Fibroblast of mammary gland (primary cell): ENCODE measurements at places on chromosomes 11 and 22.

- peak; percentile 24 for DNase-seq
Measured at GRCh38 chr22:46803031-46803880, 40.8 kb downstream of the TBC1D22A start.

- DNase-seq: peak; percentile 92
Measured at GRCh38 chr11:74754507-74755252, 6.0 kb downstream of the RNF169 start.

DNA sequence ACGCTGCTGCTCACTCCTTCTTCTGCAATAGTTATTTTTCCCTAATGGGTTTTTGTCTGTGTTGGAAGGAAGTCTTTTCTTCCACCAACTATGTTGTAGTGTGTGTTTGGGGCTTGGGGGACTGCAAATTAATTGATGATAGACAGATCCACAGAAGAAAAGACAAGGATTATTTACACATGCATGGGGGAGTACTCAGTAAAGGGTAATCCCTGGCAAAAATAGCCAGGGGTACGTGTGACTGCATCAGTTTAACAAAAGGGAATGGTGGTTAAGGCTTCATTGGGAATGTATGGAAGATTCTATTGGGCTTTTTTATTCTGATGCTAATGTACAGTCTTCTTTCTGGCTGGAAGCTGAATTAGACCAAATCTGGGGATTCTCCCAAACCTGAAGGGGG, 20.2 kb upstream of the FEZ1 start:
- no peak for DNase-seq

DNA sequence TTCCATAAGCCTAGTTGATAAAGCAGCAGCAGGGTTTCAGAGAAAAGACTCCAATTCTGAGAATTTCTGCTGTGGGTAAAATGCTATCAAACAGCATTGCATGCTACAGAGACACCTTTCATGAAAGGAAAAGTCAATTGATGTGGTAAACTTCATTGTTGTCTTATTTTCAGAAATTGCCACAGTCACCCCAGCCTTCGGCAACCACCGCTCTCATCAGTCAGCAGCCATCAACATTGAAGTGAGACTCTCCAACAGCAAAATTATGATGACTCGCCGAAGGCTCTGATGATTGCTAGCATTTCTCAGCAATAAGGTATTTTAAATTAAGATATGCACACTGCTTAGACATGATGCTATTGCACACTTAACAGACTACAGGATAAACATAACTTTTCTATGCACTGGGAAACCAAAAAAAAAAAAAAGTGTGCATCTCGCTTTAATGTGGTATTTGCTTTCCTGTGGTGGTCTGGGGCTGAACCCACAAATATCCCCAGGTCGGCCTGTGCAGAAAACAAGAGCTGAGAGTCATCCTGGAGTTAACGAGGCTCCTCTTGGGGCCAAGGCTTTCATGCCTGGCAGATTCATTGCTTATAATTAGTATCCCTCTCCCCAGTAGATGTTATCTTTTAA, 192.1 kb downstream of the CTTN start:
- no peak for DNase-seq

DNA sequence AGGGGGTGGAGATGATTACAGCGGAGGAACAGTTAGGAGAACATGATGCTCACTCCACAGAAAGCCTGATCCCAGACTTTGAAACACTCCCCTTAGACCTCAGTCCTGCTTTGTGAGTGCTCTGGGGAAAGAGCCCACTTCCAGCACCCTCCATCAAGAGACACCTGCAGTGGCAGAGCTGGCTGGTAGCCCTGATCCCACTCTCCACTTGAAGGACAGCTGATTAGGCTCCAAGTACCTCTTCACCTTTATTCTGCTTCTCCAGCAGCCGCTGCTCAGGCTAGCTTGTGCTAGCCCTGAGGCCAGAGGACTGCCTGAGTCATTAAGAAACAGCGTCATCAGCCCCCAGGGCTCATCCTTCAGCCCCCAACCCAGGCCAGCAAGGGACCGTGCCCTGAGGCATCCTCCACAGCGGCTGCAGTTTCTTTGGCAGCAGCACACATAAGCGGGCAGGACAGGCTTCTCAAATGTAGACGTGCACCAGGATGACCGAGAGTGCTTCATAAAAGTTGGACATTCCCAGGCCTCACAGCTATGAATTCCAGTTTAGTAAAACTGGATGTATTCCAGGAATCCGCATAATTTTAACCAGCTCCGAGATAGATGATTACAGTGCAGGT, 146.0 kb upstream of the TBCEL start:
- DNase-seq: no peak

- peak; percentile 60 for DNase-seq
Measured at GRCh38 chr11:36421546-36422155, 88.4 kb downstream of the TRAF6 start.

DNA sequence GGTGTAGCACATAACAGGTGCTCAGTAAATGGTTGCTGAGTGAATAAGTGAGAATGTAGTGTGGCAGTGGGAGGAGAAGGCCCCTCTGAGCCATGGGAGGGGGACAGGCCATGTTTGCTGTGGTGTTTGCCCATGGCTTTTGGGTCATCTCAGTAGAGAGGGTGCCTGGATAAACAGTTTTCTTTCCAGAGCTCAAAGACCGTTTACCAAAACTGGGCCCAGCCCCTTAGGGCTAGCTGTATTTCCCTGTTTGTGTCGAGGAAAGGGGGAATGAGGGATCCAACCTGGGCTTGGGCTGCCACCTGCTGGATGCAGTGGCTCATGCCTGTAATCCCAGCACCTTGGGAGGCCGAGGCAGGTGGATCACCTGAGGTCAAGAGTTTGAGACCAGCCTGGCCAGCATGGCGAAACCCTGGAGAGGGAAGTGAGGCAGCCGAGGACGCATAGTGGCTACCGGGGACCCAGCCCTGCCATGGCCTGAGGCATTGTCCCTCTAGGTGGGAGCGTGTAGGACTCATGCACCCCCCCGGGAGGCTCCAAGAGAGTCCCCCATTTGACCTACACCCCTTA, 8.7 kb upstream of the LTO1 start:
- no peak for DNase-seq

GRCh38 chr11:129864811-129865210, 30.6 kb downstream of the NFRKB start:
- no peak for DNase-seq

GRCh38 chr11:65492637-65493366, 6.0 kb upstream of the MALAT1 start:
- DNase-seq: peak; percentile 91

DNA sequence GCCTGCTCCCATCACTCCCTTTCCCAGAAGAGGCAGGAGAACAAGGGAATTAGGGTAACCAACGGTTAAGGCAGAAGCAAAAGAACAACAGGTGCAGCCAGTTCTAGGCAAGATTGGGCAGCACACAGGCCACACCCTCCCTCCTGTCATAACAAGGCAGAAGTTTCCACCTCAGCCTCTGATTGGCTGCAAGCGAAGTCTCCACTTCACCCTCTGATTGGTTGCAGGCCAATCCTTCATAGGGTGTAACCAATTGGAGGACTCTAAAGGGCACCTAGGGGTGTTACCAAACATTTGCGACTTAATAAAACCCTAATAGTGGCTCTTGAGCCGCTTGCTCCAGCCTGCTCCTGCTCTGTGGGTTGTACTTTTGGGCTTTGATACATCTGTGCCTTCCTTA, 153.8 kb downstream of the CACNA1I start:
- DNase-seq: peak; percentile 3

- DNase-seq: no peak
Measured at GRCh38 chr11:83613767-83614121, 327.6 kb upstream of the CCDC90B start.

- DNase-seq: no peak
Measured at GRCh38 chr11:28483072-28483867, 375.1 kb downstream of the METTL15 start.

- DNase-seq: no peak
Measured at GRCh38 chr11:124886476-124886875, 11.2 kb downstream of the ROBO4 start.

DNA sequence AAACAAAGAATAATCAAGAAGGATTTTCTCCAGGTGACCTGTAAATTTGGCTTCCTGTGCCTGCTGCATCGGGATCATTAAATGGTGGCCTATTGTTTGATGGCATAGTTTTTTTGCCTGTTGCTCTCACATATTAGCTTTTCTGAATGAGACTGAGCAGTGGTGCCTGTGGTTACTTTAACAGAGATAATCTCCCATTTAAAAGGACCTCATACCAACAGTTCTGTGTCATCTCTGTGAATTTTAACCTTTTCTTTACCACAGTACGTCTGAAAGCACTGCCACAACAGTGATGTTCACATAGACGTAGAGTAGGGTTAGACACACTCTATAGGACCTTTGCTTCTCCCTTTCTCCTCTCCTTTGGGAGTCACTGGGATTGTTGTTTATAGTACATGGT, 22.9 kb upstream of the RCE1 start:
- no peak for DNase-seq

DNA sequence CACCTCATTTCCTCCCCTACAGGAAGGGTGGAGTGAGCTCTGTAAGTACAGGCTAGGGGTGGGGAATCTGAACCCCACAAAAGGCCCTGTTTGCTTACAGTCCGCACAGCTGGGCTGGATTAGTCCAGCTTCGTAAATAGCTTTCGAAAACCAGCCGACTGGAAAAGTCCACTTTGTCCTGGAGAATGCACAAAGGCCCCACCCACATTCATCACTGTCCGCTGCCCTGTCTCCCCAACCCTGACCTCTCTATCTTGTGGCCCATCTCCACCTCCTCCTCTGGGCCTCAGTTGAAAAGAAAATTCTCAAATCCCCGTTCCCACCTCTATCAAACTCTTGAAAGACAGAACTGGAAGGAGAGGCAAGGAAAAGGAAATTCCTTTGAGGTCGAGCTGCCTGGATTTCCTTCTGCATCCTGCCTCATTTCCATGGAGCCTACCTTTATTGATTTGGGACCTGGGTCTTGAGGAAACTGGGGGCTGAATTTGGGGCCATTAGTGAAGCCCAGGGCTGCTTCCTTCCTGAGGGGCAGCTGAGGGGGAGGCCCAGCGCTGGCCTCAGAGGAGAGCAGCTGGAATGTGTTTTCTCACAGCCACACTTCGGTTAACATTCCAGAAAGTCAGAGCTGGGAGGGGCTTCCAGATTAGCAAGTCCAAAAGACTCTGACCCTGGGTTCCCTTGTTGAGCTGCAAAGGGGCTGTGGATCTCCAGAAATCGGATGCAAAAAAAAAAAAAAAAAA, 147.6 kb downstream of the FBXO7 start:
- DNase-seq: peak; percentile 67

- DNase-seq: peak; percentile 69
Measured at GRCh38 chr22:42473484-42474193, 41.4 kb upstream of the NFAM1 start.

DNA sequence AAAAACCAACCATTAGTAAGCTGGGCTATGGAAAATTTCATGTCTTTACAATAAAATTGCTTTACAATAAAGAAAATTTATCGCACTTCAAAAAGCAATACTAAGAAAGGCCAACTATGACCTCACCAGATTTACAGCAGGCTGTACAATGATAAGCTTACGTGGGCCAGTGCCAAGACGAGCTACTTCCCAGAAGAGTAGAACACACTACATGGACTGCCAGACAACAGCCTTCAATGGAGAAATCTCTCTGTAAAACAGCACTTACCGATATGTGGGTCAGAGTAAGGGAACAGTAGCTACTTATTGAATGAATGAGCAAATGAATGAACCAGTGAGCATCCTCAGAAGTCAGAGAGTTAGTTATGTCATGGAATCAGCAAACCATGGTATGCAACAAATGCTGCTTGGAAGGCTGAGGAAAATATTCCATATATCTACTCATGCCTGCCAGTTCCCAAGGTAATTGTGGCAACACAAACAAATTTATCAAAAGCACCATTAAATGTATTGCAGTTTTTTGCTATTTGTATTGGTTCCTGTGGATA, 74.4 kb downstream of the SLC36A4 start:
- peak; percentile 17 for DNase-seq

GRCh38 chr11:110529043-110529442, 99.3 kb downstream of the FDX1 start:
- DNase-seq: peak; percentile 38

DNA sequence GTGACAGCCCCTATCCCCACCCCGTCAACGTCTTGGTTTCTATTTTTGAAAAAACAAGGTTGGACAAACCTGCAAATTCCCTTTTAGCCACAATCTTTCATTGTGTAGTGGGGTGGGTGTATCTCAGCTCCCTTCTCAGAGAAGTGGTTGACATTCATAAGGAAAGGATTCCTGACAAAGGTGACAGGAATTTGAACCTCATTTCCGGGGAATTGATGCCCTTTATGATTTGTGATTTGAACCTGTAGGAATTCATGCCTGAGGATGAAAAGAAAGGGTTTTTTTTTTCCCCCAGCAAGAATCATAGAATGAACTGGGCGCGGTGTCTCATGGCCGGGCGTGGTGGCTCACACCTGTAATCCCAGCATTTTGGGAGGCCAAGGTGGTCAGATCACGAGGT, 14.5 kb downstream of the YPEL4 start:
- DNase-seq: no peak

DNA sequence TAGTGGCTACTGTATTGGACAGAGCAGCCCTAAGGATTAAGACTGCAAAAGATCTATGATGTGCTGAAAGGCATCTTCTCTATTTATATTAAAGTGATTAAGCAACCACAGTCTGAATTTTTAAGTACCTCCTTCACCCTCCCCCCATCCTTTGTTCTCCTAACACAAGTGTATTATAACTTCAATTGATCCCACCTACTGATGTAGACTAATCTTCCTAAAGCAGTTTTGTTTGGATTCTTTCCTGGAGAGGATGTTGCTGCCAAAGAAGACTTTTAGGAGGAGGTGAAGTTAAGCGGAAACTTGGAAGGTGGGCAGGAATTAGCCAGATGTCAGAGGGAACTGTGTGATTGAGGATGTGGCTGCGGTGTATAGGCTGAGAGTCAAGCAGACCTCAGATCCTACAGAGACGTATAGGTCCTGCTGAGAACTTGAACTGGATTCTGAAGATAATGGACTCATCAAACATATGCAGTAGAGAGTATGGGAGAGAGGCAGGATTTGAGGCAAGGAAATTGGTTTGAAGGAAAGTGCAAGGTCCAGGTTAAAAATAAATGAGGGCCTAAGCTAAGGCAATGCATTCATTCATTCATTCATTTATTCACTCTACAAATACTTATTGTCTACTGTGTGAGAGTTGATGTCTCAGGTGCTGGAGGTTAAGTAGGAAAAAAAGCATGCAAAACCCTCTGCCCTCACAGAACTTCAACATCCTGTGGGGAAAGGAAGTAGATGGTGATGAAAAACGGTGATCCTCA, 5.2 kb upstream of the RASSF10 start:
- no peak for DNase-seq

DNA sequence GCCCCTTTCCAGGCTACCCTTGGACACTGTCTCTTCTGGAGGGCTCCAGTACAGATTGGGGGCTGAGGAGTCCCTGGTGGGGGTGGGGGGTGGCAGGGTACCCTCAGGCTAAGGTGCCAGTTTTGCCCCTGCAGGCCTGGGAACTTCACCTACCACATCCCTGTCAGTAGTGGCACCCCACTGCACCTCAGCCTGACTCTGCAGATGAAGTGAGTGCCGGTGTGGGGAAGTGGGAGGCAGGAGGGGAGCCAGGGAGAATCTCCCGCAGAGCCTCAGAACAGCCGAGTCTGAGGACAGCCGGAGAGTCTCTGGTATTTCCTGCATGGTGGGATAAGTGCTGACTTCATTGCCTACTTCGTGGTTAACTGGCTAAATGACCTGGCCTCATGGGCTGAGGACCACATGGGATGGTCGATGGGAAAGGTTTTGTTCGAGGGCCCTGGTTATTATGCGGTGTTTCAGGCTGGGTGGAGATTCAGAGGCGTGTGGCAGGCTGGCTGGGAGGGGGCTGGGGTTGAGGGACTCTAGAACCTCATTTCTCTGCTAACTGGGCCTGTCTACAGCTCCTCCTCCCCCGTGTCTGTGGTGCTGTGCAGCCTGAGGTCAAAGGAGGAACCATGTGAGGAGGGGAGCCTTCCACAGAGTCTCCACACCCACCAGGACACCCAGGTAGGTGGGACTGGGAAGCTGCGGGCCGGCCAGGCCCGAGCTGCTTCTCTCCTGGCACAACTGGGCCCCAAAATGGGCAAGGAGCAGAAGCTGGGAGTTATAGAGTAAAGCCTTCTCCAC, 8.5 kb downstream of the TMEM258 start:
- peak; percentile 27 for DNase-seq
